ENCODE measurements at places on chromosomes 7 and 10.

- no peak for DNase-seq
These were observed 11.8 kb upstream of the CELF2 start for GRCh38 chr10:11005725-11006427.

- DNase-seq, result no peak
These were observed 644 bp downstream of the BUD23 start for GRCh38 chr7:73683788-73684693.

DNA sequence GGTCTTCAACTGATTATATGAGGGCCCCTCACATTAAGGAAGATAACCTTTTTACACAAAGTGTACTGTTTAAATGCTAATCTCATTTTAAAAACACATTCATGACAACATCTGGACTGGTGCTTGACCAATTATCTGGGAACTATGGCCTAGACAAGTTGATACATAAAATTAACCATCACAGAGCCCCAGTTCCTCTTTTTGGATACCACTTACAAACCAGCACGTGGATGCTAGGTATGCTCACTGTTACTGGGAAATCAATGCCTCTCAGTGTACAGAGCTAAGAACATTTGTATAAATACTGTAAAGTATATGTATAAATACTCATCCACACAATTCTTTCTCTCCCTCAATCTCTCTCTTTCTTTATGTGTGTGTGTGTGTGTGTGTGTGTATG is 1217.8 kb upstream of the LRRTM3 start:
- no peak for DNase-seq

- DNase-seq, result no peak
These were observed 581.7 kb upstream of the TEX47 start for GRCh38 chr7:89377219-89377618.

- no peak for DNase-seq
These were observed at the start of gene HK1 for GRCh38 chr10:69278446-69278963. Gene HK1 (plus strand): TSS chr10:69278496.

DNA sequence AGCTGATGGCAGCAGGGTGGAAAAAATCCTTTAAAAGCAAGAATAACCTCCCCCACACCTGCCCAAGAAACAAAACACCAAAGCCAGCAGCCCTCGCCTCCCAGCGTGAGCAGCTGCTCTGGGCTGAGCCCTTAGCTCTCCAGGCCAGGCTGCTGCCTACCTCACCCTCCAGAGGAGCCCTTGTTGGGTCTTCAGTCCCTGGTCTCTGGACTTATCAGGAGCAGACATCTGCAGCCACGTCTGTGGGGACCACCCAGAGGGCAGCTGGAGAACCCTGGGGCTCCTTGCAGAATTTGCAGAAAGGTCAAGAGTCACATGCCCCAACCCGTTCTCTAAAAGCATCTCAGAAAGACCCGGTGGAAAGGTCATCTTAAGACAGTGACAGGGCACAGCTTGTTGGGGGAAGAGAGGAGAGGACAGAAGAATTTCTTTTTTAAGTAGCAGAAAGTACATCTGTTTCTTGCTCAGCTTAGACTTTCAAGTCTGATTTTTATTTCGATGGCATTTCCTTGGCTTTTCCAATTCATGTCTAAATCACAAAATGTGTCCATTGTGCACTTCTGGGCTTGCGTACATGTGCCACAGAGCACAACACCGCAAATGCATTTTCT is 425.7 kb upstream of the NFE2L3 start:
- DNase-seq, result no peak

DNA sequence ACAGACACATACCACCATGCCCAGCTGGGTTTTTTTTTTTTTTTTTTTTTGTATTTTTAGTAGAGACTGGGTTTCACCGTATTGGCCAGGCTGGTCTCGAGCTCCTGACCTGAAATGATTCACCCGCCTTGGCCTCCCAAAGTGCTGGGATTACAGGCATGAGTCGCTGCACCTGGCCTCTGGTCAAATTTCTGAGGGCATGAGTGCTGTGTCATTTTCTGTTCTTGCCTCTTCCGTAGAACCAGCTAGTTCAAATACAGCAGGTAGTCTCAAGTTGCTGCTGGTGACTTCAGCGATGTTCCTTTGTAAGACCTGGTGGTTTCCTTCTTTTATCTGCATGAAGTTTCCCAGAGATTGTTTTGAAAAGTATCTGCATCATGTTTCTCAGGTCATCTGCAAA is 134.8 kb upstream of the SHH start:
- no peak for DNase-seq

- peak; percentile 61 for DNase-seq
These were observed at the start of gene BAG3 for GRCh38 chr10:119650692-119651513. Gene BAG3 (plus strand): TSS chr10:119651380. CDS start chr10:119651676, 296 bp downstream.

DNA sequence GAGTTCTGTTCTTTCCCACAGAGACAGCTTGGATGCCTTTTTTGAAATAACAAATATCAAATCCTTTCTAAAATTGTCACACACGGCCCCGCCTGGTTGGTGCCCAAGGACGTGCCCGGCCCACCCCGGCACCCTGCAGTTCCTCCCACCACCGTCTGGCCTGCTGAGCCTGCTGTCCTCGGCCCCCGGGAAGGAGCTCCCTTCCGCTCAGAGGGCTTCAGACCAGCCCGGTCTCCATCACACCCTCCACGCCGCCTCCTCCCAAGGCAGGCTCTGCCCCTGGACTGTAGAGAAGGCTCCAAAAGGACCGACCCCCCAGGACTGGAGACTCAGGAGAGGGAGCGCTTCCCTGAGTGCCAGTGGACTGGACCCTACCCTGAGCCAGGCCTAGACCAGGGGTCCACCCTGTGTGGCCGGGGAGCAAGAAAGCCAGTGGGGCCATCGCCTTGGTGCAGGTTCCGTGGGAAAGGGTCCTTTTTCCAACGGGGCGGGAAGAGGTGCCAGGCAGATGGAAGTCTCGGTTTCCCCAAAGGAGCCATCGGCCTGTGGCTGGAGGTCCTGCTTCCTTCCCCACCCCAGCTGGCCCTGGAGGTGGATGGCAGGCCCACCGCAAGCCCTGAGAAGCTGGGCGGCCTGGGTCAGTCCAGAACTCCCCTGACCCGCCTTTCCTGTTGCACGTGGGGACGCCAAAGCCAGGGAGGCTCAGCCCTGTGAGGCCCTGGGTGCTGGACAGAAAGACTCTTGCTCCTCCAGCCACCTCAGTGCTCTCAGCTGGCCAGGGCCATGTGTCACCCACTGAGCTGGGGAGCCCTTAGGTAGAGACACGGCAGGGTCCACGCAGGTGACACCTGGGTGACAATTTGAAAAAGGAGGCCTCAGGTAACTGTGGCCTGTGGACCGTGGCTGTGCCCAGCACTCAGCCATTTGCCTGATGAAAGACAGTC is 69.8 kb downstream of the PWWP2B start:
- DNase-seq, result no peak

- no peak for DNase-seq
These were observed 94.3 kb downstream of the IQUB start for GRCh38 chr7:123440101-123440548.

DNA sequence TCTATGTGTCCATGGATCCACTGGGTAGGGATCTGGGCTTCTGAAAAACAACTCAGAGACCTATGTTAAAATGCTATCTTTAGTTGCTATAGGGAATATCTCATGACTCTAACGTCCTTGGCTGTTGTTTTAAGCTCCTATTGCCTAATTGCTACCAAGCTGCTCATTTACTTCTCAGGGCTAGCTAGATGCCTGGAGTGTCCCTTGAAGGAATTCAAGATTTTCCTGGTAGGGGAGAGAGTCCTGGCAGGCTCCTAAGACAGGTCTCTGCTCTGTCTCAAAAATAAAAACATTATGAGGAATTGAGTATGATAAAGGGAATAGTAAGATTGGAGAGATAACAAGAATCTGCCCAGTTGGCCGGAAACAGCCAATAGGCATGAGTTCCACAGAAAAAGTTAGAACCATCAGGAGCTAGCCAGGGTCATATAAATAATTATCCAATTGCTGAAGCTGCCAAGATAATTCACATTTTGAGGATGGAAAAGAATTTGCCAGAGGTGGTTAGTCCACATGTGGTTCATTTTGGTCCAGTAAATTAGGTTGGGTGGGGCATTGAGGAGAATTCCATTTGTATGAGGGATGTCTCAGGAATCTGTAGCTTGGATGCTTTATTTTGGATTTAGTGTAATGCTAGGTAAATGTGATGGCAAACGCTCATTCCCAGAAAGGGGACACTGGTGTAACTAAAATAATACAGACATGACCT is 362.7 kb upstream of the VSTM2A start:
- DNase-seq, result no peak

DNA sequence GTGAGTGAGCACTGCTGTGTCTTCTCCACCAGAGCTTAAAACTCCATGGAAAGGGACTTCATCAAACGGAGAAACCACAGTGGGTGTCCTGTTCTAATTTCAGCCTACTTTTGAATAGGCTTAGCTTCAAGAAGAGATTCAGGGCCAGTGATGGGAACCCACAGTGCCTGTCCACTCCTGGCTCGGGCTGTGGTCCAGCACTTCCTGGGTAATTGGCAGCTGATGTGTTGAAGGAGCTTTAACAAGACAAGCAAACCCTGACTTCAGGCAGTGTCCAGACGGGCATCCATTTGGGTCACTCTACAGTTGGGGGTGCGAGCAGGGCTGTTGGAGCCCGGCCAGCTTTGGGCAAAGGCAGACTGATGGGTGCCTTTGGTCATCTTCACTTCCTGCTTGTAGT is 14.5 kb downstream of the VWC2 start:
- no peak for DNase-seq

DNA sequence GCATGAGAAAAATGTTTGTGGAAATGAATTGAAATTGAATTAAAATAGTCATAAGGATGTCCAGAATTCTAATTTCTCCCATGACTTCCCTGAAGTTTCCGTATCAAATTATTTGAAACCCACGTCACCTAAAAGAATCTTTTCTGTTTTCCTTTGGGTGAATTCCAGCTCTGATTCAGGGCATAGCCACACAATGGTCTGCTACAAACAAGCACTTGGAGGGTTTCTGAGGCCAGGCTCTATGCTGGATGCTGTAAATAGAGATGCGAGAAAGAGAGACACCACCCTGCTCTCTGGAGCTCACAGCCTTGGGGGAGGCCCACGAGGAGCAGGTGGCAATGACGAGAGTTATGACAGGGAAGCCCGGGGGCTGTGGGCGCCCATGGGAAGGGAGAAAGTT is 33.6 kb downstream of the GHRHR start:
- no peak for DNase-seq

- DNase-seq, result no peak
These were observed 24.0 kb upstream of the EIF5AL1 start for GRCh38 chr10:79488336-79488735.

GRCh38 chr7:105830405-105831301 is 45.7 kb downstream of the ATXN7L1 start:
- no peak for DNase-seq

- DNase-seq, result no peak
These were observed 93.6 kb upstream of the COL1A2 start for GRCh38 chr7:94301024-94301586.

DNA sequence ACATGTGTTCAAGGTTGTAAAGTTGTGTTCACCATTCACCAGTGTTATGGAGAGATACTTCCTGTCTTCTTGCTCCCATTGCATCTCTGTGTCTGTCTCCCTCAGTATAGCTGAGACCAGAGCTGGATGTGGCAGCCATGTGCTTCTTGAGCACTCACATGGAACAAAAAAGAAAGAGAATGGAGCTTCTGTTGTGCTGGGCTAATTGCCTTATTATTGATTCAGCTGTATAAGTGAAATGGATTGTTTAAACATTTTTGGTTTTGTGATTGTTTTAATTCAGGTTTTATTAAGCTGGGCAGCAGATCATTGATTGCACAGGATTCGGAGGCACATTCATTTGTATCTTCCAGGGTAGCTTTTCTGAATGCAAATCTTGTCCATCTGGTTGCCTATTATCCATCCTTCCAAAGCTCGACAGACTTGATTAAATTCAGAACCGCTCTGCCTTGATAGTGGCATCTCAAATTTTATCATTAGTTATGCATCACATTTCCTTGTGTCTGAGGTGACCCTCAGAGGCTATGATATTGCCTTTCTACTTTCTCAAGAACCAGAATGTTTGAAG is 119.9 kb downstream of the CCNY start:
- no peak for DNase-seq

DNA sequence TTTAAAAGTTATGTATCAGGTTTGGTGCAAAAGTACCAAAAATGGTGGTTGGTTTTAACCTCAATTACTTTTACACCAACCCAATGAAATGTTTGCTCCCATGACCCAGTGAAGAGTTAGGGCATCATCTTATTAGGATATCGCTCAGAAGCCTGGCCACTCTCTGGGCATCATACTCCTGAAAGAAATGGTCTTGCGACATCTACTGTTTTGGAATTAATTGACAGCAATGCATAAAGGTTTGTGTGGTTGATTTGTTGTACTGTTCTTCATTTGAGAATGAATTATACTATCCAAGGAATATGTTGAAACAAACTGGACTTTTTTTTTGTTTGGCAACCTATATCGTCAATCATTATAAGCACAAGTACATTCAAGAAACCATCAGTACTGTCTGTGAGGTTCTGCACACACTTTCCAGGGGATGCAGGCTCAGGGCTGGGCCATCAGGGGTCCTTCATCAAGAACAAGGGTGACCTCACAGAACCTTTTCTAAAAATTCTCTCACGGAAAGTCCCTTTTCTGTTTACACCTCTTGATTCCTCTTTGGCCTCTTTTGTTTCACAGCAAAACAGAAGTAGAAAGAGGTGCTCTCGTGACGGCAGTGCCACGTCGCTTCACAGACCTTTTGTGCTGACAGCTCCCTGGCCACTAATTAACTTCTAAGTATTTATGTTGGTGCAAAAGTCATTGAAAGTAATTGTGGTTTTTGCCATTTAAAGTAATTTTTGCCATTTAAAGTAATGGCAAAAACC is 117.2 kb upstream of the KLF6 start:
- DNase-seq, result no peak

DNA sequence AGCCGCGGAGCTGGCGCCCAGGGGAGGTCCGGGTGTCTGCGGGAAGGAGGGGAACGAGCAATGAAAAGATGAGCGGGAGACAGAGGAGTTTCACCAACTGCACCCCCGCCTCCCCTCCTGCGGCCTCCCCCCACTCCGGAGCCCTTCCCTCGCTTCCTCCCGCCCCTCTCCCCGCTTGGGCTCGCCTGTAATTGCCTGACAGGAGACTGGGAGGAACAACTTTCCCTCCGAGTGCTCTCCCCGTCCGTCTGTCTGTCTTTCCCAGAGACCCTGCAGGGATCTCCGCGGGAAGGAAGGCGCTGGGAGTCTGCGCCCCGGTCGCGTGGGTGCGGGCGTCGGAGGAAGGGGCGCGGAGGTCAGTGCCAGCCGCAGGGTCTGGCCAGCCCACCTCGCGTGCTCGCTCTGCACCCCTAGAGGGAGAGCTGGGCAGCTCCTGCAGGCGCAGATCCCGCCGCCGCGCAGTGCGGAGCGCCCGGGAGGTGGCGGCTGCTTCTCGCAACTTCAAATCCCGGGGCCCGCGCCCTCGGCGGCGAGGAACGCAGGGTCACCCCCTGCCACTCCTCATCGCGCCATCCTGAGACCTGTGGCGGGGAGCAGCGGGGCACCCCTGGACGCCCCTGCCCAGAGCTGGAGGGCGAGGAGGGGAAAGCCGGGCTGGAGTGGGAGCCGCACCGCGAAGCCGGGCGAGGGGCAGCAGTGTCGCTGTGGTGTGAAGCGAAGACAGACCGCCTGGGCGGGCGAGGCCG is 511 bp upstream of the NRP1 start:
- DNase-seq, result no peak

DNA sequence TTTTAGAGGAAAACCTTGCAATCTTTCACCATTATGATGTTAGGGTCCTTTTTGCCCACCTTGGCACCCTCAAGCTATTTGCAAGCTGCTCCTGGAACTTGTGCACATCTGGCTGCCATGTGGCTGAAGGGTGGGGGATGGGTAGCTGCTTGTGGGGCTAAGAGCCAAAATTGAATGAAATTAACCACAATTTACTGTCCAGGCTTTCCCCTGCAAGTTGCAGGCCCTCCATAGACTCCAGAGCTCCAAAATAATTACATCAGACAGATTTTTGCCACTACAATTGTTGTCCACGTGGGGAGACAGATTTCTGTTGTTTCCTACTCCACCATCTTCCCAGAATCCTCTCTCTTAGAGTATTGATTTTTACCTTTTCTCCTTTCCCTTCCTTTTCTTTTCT is 19.1 kb downstream of the PI4K2A start:
- no peak for DNase-seq

Measured in stimulated activated CD4-positive, alpha-beta T cell treated with anti-CD3 and anti-CD28 coated beads, Interleukin-1b, Interleukin-23, amount 100 ng/mL, for 1 hour (primary cell).